ENCODE measurements at places on chromosomes 3 and 15.

- DNase-seq = no peak
These were observed 26.1 kb downstream of the MGLL start for GRCh38 chr3:127796045-127796830.

GRCh38 chr3:143188881-143189280 lies 69.3 kb downstream of the CHST2 start:
- no peak for DNase-seq

DNA sequence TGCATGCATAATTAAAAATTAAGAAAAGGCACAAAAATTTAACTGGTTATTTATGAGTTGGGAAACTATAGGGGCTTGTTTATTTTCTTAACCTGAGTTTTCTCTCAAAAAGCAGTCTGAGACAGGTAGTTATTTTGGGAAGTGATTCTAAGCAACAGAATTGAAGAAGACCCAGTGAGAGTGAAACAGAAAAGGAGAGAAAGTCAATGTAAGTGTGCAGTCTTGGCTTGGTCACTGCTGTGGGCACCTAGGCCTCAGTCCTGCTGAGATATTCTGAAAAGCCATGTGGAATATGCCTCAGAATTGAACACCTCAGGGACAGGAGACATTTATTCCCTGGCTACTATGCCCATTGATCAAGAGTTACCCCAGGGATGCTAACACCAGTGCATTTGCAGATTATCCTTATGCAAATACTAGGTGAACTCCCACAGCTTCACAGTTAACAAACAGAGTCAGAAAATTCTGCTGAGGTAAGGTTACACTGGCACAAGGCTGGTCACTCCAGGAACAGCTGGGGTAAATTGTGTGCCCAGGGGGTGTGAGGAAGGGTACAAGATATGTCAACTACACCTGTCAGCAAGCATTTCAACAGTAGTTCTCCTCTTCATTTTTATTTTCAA lies 222.7 kb downstream of the EFHB start:
- no peak for DNase-seq

DNA sequence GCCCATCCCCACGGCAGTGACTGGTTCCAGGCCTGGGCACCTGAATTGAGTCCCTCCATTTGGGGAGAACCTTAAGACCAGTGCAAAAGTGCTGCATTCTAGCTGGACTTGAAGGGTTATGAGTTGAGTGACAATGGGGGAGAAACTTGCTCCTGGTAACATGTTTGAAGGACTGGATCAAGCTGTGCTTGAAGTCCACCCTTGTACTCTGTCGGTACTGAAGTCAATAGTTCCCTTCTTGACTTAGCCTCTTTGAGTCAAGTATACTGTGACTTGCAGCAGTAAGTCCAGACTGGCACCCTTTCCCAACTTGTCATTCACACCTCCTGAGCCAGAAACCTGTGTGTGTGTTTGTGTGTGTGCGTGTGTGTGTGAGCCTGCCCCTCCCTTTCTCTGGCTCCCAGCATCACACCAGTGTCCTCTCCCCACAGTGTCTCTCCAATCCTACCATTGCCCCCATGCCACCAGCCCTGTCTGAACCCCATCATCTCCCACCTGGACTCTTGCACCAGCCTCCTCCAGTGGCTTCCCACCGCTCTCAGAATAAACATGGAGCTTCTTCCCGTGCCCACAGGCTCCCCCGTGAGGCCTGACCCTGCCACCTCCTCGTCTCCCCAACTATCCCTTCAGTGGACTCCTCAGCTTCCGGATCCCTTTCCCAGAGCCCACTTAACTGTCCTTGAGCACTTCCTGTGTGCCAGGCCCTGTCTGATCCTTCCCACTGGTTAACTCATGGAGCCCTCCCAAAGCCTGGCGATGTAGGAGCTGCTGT lies 10.2 kb upstream of the FBLN2 start:
- DNase-seq = no peak

DNA sequence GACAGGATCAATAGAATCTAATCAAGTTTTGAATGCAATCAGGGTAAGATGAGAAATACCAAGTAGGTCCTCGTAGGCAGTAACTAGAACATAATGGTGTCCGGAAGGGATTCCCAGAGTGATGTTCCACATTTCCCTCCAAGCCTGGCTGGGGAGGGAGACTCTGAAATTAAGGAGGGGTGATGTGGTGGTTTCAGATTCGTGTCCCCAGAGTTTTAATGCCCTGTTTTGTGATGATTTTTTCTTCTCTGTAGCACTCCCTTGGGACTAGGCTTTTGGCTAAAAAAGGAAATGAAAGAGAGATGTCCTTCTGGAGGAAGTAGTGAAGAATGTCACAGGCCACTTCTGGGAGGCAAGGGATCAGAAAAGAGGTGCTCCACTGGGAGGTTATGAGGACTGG lies 108.3 kb upstream of the CACNA2D3 start:
- DNase-seq = no peak

- no peak for DNase-seq
These were observed 81.0 kb downstream of the CLDN11 start for GRCh38 chr3:170499562-170500156.

DNA sequence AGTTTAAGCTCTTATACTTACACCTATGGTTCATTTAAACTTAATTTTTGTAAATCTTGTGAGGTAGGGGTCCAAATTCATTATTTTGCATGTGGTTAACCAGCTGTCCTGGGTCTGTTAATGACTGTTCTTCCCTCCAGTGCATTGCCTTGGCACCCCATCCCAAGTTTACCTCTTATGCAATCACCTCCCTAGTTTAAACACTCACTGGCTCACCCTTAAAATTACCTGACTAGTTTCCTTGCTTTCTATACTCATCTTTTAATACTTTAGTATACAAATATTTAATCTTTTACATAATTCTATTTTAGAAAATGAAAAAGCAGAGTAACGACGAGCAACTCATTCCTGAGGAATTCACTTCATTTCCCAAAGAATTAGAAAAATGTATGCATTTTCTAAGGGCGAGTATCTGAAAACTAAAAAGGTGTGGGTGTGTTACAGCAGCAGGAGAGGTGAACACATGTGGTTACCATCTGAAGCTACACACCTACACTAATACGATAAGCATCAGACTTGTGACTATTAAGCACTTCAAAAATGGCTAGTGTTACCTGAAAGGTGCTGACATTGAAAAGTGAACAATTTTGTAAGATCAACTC lies 33.7 kb downstream of the TJP1 start:
- no peak for DNase-seq

- no peak for DNase-seq
These were observed 65.6 kb downstream of the GLCE start for GRCh38 chr15:69226023-69226355.

DNA sequence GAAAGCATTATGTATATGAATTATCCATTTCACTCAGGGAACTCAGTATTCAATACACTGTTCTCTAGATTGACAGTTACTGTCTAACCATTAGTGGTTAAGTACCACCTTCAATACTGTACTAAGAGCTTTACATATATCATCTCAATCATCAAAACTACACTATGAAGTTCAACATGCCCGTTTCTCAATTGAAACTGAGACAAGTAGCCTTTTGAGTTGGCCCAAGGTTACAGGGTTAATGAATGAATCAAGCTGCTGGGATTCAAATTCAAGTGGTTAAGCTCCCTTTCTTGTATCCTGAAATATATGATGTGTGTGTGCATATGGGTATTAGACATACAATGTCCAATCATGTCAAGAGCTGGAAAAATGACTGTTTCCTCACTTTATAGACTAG lies 5.8 kb downstream of the TASOR start:
- no peak for DNase-seq

Data from LNCaP clone FGC (cell line).